ENCODE measurements at places on chromosomes 1 and 21.

- DNase-seq = no peak
Observed at GRCh38 chr1:99577313-99577712, 68.6 kb upstream of the PALMD start.

GRCh38 chr1:64974288-64974825 lies 8.0 kb upstream of the JAK1 start:
- DNase-seq = no peak

- no peak for DNase-seq
Observed at GRCh38 chr21:29499734-29500343, 201.1 kb downstream of the BACH1 start.

- no peak for DNase-seq
Observed at GRCh38 chr1:206826394-206826793, 39.0 kb upstream of the IL20 start.

- DNase-seq = no peak
Observed at GRCh38 chr21:42203936-42204335, 15.0 kb upstream of the ABCG1 start.

DNA sequence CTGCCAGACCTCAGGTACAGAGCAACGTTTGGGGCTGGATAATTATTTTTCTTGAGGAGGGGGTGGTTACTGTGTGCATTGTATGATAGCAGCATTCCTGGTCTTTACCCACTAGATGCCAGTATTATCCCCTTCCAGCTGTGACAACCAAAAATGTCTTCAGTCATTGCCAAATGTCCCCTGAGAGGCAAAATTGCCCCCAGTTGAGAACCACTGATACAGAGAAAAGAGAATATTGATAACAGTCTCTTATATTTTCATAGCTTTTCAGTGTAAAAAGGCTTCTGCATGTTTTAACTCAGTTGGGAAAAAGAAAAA lies 51.8 kb upstream of the SYT14 start:
- no peak for DNase-seq

DNA sequence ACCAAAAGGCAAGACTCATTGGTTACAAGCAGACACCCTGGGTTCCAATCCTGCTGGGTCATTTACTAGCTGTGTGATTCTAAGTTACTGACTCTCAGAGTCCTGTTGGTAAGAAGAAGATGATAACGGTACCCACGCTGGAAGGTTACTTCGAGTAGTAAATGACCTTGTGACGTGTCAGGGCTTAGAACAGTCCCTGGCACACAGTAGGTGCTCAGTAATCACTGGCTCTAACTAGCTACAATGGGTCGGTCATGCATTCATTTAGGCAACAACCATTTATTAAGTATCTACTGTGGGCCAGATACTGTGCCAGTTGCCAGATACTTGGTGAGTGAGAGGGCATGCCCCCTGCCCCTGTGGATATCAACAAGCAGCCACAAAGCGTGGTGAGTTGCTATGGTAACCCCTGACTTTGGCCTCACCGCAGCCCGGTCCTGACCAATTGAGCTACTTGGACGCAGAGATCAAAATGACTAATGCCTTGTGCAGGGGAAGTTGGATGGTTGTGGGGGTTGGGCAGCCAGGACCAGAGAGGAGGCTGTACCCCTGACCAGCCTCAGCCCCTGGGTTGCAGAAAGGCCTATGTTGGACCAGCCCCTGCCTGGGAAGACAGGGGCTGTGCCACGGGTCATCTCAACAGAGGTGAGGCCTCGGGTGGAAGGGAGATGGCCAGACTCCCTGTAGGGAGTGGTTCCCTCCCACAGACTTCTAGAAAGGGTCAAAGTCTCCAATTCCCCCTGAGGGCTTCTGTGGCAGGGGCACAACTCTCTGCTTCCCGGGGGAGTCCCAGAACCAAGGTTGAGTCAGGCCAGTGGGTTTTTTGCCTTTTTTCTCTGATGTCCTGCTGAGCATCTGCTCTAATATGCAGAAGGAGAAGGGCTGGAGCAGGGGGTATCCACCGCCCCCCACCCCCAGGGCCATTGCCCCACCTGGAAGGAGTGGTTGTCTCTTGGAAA lies 16.0 kb downstream of the DHRS3 start:
- no peak for DNase-seq
